ENCODE measurements at places on chromosomes 12 and 14.
A peak's percentile ranks its signal among the peaks of the same experiment; 100 is the strongest.

DNA sequence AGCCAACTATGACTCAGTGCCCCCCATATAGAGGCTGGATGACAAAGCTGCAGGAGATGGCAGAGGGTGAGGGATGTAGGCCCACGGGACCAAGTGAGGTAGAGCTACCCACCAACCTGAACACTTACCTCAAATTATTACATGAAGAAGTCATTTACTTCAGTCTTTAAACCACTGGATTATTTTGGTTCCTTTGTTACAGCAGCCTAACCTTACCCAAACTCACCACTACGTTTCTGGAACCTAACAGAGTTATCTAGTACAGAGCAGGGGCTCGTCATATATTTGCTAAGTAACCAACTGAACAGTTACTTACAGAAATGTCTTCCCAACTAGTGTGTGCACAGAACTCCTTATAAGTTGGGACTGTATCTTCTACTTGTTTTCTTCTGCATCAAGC is 85.2 kb upstream of the IGF1 start:
- no peak for DNase-seq

DNA sequence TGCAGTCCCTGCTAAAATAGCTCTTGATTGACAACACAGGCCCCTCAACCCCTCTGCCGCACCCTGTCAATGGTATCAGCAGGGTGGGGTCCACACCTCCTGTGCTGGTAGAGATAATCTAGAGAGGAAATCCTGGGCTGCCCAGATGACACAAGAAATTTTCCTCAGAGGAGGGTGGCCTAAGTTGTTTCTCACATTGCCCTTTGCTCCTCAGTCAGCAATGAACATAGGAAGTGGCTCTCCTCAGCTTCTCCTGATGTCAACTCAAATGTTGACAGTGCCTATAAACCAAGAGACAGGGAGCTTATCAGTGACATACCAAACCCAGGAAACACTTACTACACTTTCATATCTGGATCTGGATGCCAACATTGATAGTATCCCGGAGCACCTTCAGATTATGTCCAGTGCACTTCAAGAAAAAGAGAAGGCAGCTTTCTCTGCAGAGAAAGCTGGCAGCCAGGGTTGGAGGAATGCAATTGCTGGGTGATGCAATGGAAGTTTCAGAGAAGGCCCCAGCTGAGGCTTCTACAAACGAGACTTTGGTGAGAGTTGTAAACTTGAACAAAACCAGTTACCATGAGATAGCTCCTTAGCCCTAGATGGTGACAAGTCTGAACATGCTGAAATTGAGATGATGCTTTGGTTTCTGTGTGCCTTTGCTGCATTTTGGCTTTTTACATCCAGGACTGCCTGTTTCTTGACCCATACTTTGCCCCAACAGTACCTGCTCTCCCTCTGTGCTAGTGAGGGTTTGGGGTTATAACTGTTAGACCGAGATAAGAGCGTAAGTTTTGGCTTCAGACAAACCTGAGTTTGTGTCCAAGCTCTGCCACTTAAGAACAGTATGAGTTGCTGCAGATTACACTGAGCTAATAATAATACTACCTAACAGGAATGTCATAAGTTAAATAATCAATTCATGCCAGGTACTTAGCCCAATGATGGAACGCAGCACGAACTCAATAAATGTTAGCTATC is 183.5 kb downstream of the NUAK1 start:
- no peak for DNase-seq

GRCh38 chr14:100540926-100541620 is 46.1 kb downstream of the BEGAIN start:
- DNase-seq, result no peak

- DNase-seq, result no peak
Observed at GRCh38 chr14:102378830-102379229, 16.1 kb downstream of the TECPR2 start.

- DNase-seq, result no peak
Observed at GRCh38 chr14:83007641-83008225, 1474.1 kb upstream of the SEL1L start.

DNA sequence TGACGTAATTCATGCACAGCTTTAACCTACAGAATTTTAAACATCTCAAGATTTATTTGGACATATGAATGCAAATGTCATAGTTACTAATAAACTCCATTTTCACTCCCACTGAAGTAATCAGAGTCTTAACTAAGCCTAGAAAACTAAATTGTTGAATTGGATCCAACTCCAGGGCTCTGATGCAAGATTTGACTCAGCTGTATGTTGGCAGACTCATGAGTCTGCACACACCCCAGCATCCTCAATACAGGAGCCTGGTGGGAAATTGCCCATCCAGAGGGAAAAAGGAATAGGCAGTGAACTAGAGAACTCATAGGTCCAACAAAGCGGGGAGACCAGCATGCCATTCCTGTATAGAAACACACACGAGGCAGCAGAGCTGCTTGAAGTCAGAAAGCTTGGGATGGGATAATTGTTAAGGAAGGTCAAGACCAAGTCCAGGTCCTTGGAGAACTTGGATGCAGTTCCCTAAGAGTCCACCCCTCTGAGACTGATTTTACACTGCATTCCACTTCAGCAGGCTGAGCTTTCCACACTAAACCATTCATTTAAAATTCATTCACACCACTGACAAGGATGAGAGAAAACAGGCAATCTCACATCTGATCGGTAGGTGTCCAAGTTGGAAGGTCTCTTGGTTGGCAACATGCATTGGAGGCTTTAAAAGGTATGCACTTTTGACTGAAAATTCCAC is 14.4 kb downstream of the TMTC1 start:
- DNase-seq, result no peak

DNA sequence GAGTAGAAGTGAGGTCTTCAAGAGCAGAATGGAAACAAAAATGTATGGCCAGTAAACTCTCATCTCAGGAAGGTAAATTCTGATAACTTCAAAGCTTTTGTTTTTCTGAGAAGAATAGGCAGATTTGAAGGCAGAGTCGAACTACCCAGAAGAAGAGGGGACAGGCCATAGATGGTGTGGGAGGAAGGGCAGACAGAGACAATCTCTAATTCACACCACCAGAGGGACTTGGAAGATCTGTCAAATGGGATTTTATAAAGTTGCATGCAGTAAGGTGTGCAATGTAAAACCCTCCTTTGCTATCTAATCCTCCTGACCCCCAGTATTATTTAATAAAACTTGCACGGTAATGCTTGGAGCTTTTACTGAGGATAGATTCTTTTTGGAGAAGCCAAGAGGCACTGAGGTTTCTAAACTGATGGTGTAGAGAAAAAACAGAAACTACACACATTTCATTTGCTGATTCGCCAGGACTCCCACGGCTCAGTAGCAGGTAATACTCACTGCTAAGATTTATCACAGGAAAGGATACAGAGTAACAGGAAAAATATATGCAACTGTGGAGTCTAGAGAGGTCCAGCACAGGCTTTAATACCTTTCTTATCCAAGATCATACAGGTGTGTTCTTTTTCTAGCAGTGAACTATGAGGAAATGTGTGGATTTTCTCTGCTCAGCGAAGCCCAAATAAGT is 18.3 kb downstream of the SLC38A2 start:
- no peak for DNase-seq

- DNase-seq, result no peak
Observed at GRCh38 chr14:92310776-92311375, 12.1 kb upstream of the SLC24A4 start.

- DNase-seq, result no peak
Observed at GRCh38 chr14:38391334-38391733, 135.4 kb upstream of the CLEC14A start.

DNA sequence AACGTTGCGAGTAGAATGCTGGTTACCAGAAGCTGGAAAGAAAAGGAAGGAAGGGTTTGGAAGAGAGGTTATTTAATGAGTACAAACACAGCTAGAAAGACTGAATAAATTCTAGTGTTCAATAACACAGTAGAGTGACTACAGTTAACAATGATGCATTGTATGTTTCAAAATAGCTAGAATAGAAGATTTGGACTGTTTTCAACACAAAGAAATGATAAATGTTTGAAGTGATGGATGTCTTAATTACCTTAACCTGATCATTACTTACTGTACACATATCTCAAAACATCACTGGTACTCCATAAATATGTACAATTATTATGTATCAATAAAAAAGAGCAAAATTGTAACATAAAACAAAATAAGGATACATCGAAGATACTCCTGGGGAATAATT is 1221.8 kb upstream of the SEL1L start:
- no peak for DNase-seq

GRCh38 chr12:118063576-118064391 is 2.8 kb upstream of the WSB2 start:
- DNase-seq, result no peak

- no peak for DNase-seq
Observed at GRCh38 chr14:54338696-54339317, 58.0 kb upstream of the CDKN3 start.

DNA sequence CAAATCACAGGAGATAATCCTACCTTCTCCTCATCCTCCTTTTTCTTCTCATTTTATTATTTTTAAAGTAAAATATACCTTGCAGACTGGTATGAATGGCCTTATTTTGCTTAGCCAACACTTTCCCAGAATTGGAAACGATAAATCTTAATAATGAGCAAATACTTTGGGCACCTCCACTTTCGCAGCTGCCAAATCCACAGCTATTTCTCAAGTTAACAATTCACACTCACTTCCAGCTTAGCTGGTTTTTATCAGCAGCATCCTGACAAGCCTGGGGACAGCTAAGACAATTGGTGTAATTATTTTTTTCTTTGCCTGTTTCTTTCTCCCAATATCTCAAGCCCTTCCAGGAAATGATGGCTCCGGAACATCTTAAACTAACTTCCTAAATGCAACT is 867.5 kb upstream of the TMEM132C start:
- DNase-seq, result no peak

- DNase-seq, result no peak
Observed at GRCh38 chr12:131893605-131894312, 663 bp upstream of the ULK1 start.

DNA sequence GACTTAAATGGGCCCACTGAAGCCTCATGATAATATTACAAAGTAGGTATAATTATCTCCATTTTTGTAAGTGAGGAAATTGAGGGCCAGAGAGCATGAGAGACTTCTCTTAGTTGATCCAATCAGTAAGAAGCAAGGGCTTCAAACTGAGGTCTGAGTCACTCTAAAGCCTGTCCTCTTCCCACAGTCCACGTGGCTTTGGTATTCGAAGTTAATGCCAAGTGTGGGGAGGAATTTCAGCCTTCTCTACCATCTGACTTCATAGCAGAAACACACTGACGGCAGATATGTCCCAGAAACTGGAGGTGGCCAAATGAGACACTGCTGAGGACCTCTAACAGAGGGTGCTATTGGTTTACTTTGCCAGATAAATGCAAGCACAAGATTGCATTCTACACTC is 114.4 kb upstream of the OVCH1 start:
- DNase-seq, result no peak

DNA sequence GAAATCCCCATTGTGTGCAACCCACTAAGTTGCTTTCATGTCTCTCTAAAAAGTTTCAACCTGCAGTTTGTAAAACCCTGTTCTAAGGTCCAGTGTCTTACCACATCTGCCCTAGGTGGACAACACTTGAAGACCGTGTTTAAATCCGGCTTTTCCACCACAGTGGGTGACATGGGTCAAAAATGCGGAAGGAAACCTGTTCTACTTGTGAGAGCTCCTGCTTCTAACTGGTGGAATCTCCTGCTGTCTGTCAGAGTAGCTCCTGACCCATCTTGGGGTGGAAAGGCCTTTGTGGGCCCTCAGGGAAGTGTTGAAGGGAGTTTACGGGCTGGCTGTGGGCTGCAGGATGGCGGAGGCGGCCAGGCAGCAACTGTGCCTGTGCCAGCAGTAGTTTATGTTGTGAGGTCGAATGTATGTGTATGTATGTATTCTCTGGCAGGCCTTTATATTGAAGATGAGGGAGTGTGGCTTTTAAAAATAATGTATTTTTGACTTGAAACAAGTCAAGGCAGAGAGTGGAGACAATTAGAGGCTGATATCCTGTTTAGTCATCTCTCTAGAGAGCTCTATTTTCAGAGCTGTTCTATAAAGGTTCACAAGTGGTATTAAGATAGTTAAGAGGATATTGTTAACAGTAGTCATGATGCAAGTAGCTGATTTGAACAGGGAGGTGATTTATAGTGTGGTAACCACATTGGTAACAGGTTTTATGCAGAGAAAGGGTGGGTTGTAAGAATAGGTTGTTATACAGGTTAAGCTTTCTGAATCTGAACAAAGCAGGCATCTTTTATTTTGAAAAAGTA is 67.0 kb downstream of the PRKCH start:
- DNase-seq, result no peak

GRCh38 chr12:124637581-124637981 is 70.2 kb upstream of the NCOR2 start:
- DNase-seq, result no peak

GRCh38 chr12:121776190-121777098 is 17.0 kb downstream of the RHOF start:
- DNase-seq, result peak; percentile 79

DNA sequence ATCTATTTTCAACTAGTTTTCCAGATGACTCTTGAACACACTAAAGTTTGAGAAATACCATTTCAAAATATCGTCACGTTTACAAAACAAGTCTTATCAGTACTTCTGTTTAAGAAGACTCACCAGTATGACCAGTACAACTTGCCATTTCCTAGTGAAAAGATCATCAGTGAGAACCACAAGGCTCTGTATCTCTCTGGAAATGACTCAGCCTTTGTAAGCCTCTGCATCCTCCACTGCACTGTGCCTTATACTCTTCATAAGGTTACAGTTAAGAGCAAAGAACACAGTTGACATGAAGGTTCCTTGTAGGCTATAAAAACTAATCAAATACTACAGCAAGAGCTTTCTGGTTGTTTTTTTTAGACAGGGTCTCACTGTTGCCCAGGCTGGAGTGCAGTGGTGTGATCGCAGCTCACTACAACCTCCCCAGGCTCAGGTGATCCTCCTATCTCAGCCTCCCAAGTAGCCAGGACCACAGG is 5.7 kb upstream of the VTI1B start:
- DNase-seq, result peak; percentile 42

GRCh38 chr12:108890208-108890607 is 10.3 kb downstream of the DAO start:
- no peak for DNase-seq

- DNase-seq, result no peak
Observed at GRCh38 chr14:102089621-102090343, 2.9 kb upstream of the HSP90AA1 start.

DNA sequence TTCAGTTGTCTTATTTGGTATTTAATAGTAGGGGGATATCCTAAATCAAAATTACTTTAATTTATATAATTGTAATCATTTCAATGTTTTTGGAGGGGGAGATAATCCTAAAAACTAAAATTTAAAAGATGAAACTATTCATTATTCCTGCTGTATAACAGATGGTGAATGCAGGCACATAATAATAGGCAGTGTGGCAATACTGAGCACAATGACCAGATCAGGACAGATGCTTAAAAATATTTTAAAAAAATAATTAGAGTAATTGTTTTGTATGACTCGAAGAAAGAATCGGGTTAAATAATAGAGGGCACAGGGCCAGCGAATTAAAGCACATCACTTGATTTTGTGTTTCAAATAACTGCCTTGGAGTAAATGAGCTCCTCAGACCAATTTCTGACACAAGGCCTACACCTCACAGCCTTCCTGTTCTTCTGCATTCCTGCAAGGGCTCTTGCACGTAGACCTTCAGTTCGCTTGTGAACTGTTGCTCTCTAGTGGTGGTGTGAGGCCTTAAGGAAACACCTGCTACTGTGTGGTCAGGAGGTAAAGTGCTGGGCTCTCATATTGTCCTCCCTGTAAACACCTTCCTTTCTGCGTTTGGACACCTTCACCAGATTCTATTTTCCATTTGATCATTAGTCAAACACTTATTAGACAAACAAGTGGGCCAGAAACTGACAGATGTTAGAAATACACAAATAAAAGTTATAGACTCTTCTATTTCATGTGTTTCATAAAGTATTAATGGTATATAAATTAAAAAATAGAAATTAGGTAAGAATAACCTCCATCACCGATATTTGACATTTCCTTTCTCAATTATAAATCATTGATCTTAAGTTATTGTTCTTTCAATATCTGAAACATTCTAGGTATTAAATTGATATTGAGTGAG is 29.3 kb upstream of the KLRF1 start:
- peak; percentile 73 for DNase-seq

Data from activated T-helper 1 cell treated with anti-CD3 and anti-CD28 coated beads, Interleukin-12 subunit alpha, Interleukin-12 subunit beta, Interleukin-2, Interleukin-4 antibody, amounts not matched to agents 30 ng/mL and 10 ng/mL and 1 ng/mL, durations not matched to agents 14 hours and 24 hours and 36 hours (primary cell).